ENCODE measurements at places on chromosomes 16 and 17. TPM values are rescaled to one million over a fixed set of nuclear protein-coding genes. Genes with fewer than 3 reads are reported as not detected.

ABCA8 gene
- 13.3 TPM for total RNA-seq

FNDC8 gene
- total RNA-seq: not detected

SETD1A gene
- 33.4 TPM for total RNA-seq

KCNJ12 gene
- total RNA-seq: 6.6 TPM

PIPOX gene
- 3.3 TPM for total RNA-seq

TNFSF13 gene
- 0.86 TPM for total RNA-seq

SGCA gene
- not detected for total RNA-seq

NPB gene
- 1.1 TPM for total RNA-seq

CHST6 gene
- total RNA-seq: 22.4 TPM

ITGB3 gene
- 0.09 TPM for total RNA-seq

PDE6G gene
- total RNA-seq: 0.45 TPM

SLC35G6 gene
- not detected for total RNA-seq

- peak overlapping the region; percentile 86 for H3K27ac ChIP-seq
- no peak overlapping the region for H3K4me3 ChIP-seq
- no peaks in the 10 kb centered on the region for H3K27me3 ChIP-seq
- DNase-seq: no peak
- H3K36me3 ChIP-seq: no peaks in the 10 kb centered on the region
Observed at GRCh38 chr17:82835766-82836512, 3.9 kb downstream of the ZNF750 start.

- no peaks in the 10 kb centered on the region for H3K27me3 ChIP-seq
- no peak for DNase-seq
- H3K27ac ChIP-seq: no peak overlapping the region
Observed at GRCh38 chr17:46719891-46720290, 98.6 kb downstream of the WNT3 start.

DNA sequence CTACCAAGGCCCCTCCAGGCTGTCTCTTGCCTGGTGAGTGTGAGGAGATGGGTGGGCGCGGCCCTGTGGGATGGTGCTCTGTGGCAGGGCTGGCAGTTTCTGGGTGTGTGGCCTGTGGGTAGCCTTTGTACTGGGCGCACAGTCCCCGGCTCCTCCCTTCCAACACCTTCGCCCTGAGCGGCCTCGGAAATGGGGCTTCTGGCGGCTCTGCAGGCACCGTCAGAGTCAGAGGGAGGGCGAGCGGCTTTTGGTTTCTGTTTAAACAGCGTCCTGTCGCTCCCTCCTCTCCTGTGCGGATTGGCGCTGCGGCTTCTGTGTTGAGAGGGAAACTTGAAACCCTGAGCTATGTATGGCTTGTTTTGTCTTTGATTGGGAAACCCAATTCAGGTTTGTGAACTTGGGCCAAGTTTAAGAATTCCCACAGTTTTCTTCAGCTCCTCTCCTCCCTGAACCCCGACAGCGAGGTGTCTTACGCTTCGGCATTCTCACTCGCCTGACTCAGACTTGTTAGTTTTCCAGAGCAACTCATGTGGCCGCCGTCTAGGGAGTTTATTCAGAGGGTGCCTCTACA, 8.3 kb upstream of the ZNF750 start:
- H3K4me3 ChIP-seq: no peak overlapping the region
- H3K36me3 ChIP-seq: peaks cover 19% of the 10 kb centered on the region
- no peak overlapping the region for H3K27ac ChIP-seq
- no peak for DNase-seq

- H3K4me1 ChIP-seq: peaks cover 34% of the 10 kb centered on the region
- peak within 1 kb of the TSS; percentile 100 for H3K27ac ChIP-seq
- peak; percentile 87 for DNase-seq
Observed at GRCh38 chr16:30698816-30699614, at the start of gene SRCAP. Gene SRCAP (plus strand): TSS chr16:30699171. CDS start chr16:30700825, 1,654 bp downstream.

DNA sequence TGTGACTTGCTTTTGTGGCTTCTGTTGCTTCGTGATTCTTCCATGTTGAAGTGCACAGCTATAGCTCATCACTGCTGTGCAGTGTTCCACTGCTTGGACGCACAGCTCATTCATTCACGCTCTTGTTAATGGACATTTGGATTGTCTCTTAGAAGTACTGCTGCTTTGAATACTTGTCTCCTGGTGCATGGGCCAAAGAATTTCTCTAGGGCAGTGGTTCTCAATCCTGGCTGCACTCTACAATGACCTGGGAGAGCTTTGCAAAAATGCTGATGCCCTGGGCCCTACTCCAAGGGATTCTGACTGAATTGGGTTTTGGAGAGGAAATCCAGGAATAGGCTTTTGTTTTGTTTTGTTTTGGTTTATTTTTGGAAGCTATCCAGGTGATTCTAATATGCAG, 20.0 kb downstream of the CCL17 start:
- no peaks in the 10 kb centered on the region for H3K27me3 ChIP-seq
- DNase-seq: no peak
- peaks cover 12% of the 10 kb centered on the region for H3K4me1 ChIP-seq

- H3K36me3 ChIP-seq: no peaks in the 10 kb centered on the region
- no peaks in the 10 kb centered on the region for H3K27me3 ChIP-seq
- H3K4me1 ChIP-seq: peaks cover 18% of the 10 kb centered on the region
Observed at GRCh38 chr16:30525844-30526136, 576 bp downstream of the ZNF768 start.

DNA sequence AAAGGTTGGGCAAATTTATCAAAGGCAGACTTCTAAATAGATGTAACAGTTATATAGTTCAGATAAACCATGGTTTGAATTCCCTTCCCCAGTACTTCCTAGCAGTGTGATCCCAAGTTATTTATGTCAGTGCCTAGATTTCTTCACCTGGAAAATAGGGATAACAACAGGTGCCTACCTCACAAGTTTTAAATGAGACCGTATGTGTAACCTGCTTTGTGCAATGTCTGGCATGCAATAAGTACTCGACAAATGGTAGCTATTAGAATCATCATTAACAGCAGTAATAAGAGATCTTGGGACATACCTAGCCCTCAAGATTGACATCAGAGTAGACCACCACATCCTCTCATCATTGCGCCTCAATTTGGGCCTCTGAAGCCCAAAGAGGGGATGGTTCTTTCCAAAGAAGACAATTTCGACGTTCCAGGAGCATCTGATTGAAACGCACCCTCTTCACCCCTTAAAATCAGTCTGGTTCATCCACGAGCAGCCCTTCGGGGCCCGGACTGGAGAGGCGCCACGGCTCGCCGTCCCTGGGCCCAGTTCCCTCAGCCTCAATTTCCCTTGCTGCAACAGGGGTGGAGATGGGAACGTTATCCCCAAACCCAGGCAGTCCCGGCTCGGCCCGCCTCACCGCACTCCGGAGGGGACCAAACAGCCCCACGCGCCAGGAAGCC, 541 bp downstream of the ACACA start:
- no peak for DNase-seq
- no peaks in the 10 kb centered on the region for H3K27me3 ChIP-seq
- H3K36me3 ChIP-seq: peaks cover 8% of the 10 kb centered on the region

DNA sequence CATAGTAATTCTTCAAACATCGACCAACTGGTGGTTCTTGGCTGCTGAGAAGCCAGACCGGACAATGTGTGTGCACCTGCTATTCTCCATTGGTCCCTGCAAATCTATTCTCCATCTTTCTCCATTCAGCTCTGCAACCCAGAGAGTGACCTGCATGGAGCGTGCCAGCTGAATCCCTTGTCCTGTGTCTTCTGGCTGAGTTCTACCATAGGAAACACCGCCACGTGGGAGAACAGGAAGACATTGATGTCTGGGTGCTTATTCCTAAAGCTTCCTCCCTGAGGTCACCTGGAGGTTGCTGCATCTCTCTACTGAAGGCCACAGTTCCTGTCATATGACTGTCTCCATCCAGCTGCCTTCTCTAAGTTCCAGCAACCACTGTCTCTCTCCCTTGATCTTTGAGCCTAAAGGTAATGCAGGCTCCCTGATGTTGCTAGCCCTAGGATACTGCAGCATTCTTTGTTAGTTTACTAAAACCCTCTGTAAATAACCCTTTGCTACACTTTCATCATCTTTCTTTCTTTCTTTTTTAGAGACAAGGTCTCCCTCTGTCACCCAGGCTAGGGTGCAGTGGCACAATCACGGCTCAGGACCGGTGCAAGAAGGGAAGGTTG, 10.6 kb upstream of the SMG1 start:
- no peak overlapping the region for H3K4me3 ChIP-seq
- no peak overlapping the region for H3K27ac ChIP-seq
- peaks cover 8% of the 10 kb centered on the region for H3K4me1 ChIP-seq
- DNase-seq: no peak
- no peaks in the 10 kb centered on the region for H3K36me3 ChIP-seq

DNA sequence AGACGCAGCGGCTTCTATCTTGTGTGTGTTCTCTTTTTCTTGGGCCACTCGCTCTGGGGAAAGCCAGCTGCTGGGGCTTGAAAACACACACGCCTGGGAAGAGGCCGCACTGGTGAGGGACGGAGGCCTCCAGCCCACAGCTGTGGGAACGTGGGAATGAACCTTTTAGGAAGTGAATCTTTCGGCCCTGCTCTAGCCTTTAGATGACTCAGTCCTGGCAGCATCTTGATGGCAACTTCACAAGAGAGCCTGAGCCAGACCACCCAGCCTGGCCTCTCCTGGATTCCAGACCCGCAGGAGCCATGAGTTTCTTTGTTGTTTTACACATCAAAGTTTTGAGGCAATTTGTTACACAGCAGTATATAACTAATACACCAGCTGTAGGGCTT, 2.2 kb upstream of the PDPK1 start:
- H3K36me3 ChIP-seq: no peaks in the 10 kb centered on the region
- peaks cover 17% of the 10 kb centered on the region for H3K27me3 ChIP-seq
- H3K4me3 ChIP-seq: peak overlapping the region; percentile 76

GRCh38 chr17:76527430-76528111, 9.9 kb downstream of the CYGB start:
- H3K27ac ChIP-seq: no peak overlapping the region
- no peak overlapping the region for H3K4me3 ChIP-seq
- H3K27me3 ChIP-seq: peaks cover 6% of the 10 kb centered on the region
- H3K36me3 ChIP-seq: no peaks in the 10 kb centered on the region

GRCh38 chr16:56630134-56630533, 2.3 kb upstream of the MT1M start:
- H3K27ac ChIP-seq: no peak overlapping the region
- no peaks in the 10 kb centered on the region for H3K36me3 ChIP-seq
- peak overlapping the region; percentile 16 for H3K4me3 ChIP-seq
- peaks cover 94% of the 10 kb centered on the region for H3K27me3 ChIP-seq

DNA sequence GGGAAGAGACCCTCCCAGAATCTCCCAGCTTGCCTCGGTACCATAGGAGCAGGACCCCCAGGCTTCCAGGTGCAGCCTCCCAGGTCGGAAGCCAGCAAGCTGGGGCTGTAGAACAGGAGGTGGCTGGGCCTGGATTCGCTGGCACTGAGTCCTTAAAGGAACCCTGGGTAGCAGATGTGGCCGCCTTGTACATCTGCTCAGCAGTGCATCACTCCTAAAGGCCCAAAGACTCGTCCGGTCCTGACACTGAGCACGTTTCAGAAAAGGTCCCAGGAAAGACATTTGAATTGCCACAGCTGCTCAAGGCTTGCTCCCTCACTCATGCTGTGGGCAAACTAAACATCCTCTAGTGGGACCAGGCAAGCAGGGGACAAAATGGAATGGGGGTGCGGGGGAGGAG, 172.8 kb downstream of the RAB11FIP4 start:
- no peak overlapping the region for H3K27ac ChIP-seq
- no peak for DNase-seq
- peaks cover 4% of the 10 kb centered on the region for H3K4me1 ChIP-seq
- H3K36me3 ChIP-seq: no peaks in the 10 kb centered on the region

GRCh38 chr17:4939546-4939795, 375 bp downstream of the SLC25A11 start:
- peak overlapping the region; percentile 96 for H3K4me3 ChIP-seq
- peak overlapping the region; percentile 96 for H3K27ac ChIP-seq
- peaks cover 48% of the 10 kb centered on the region for H3K4me1 ChIP-seq
- H3K27me3 ChIP-seq: peaks cover 6% of the 10 kb centered on the region

DNA sequence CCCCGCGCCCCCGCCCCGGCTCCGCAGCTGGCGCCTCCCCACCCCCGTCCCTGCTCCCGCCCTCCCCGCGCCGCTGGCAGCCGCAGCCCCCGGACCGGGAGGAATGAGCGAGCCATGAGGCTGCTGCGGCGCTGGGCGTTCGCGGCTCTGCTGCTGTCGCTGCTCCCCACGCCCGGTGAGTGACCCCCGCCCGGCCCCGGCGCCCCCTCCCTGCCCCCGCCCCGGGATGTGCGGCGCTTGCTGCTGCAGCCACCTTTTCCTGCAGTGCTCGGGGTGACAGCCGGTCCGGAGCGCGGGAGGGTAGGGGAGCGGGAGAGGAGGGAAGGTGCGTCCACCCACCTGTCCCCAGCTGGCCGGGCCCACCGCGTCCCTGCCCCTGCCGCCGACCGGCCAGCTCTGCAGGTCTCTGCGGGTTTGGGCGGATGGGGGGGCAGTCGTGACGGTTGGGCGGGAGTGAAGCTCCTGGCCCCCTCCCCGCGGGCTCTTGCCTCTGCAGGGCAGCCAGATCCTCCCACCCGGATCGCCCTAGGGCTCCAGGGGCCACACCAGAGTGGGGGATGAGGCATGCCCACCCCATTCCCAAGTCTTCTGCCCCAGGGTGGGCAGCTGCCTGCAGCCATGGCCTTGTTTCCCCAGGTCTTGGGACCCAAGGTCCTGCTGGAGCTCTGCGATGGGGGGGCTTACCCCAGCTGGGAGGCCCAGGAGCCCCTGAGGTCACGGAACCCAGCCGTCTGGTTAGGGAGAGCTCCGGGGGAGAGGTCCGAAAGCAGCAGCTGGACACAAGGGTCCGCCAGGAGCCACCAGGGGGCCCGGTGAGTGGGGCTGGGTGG, 513 bp downstream of the ADAM11 start:
- DNase-seq: peak; percentile 40
- no peak overlapping the region for H3K4me3 ChIP-seq
- no peaks in the 10 kb centered on the region for H3K4me1 ChIP-seq
- no peak overlapping the region for H3K27ac ChIP-seq
- no peaks in the 10 kb centered on the region for H3K36me3 ChIP-seq

DNA sequence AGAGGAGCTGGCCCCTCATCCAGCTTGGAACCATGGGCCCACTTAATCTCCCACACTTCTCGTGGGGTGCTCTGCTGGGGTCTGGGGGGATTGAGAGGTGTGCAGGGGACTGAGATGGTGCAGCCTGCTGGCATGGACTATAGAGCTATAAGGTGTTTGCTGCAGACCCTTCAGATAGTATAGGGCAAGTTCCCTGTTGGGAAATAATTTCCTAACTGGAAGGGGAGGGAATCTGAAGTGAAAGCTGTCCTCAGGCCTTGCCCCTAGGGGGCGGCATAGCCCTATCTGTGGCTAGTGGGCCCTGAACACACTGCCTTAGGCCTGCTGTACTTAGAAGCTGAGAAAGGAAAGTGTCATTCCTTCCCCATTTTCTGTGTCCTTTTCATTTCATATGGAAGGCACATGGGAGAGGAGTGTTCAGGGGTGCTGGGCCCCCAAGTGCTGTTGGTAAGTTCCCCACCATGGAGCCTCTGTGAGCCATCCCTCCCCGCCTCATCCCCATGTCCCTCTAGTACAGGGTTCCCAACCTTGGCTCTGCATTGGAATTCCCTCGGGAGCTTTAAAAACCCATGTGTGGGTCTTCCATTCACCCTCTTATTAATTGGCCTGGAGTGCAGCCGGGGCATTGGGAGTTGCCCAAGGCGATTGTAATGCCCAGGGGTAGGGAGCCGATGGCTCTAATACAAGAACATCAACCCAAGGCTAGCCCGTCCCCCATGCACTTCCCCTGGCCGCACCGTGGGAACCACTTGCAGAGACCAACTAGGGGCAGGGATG, 19.7 kb downstream of the GOSR2 start:
- DNase-seq: peak; percentile 77
- no peak overlapping the region for H3K27ac ChIP-seq
- peaks cover 3% of the 10 kb centered on the region for H3K36me3 ChIP-seq
